ENCODE measurements at places on chromosomes 6 and 20. TPM values are rescaled to one million over a fixed set of nuclear protein-coding genes. Genes with fewer than 3 reads are reported as not detected.
A peak's percentile ranks its signal among the peaks of the same experiment; 100 is the strongest.

The MUCL3 gene
- not detected for total RNA-seq

The EBF4 gene
- total RNA-seq: 3.1 TPM

The SLC17A3 gene
- 0.76 TPM for total RNA-seq

The IL20RA gene
- not detected for total RNA-seq

The FGD2 gene
- total RNA-seq: 15.6 TPM

The ANKEF1 gene
- 4.8 TPM for total RNA-seq

The HFE gene
- 1.6 TPM for total RNA-seq

The GPX5 gene
- not detected for total RNA-seq

The TMEM244 gene
- 0.99 TPM for total RNA-seq

The GATA5 gene
- total RNA-seq: not detected

The CLPSL2 gene
- not detected for total RNA-seq

The KIF25 gene
- total RNA-seq: not detected

GRCh38 chr6:162917506-162917905 is 189.7 kb downstream of the PACRG start:
- no peak for DNase-seq

GRCh38 chr6:129818251-129818650 is 42.9 kb downstream of the TMEM244 start:
- DNase-seq: no peak

- no peak for DNase-seq
Measured at GRCh38 chr6:14388371-14388770, 270.8 kb downstream of the CD83 start.

DNA sequence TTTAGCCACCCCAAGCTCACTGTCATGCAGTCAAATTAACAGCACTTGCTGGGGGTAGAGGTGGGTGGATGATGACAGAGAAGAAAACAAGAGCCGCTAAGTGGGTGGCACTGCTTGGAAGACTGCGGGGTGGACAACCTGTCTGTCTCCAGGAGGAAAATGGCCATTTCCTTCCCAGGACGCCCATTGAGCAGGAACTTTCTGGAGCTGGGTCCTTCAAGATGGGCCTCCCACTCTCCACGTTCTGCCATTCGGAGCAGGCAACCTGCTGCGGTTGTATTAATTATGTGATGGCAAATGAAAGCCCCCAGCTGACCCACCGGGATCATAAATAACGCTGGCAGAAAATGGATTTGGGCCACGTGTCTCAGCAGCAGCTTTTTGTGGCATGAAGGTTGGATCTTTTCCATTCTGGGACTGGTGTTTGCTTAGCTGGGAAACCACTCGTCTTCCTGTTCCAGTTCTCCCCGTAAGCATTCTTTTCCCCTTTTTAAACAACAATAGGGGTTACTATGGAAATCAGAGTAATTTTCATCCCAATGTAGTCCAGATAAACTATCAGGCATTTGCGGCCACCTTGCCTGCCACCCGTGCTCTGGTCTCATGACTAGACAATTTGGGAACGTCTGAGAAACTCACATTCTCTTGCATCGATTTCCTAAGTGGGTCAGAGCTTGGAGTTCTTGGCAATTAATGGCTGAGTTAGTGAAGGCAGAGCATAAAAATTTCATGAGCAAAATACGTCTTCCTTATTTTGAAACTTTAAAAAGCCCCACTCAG is 215.5 kb downstream of the ANKRD60 start:
- DNase-seq: no peak

DNA sequence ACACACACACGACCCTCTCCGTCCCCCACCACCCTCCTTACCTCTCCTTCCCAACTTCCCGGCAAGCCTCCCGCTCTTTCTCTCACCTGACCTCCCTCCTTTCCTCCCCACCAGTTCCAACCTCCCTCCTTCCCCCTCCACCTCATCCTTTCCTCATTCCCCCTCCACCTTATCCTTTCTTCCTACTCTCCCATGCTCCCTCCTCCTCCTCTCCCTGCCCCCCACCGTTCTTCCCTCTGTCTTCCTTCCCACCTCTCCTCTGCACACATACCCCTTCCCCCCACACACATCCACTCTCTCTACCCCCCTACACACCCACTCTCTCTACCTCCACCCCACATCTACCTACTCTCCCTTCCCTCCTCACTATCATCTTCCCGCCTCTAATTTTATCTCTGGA is 144.2 kb downstream of the TBC1D32 start:
- no peak for DNase-seq

GRCh38 chr20:38296433-38296832 is 7.5 kb upstream of the BPI start:
- DNase-seq: no peak

DNA sequence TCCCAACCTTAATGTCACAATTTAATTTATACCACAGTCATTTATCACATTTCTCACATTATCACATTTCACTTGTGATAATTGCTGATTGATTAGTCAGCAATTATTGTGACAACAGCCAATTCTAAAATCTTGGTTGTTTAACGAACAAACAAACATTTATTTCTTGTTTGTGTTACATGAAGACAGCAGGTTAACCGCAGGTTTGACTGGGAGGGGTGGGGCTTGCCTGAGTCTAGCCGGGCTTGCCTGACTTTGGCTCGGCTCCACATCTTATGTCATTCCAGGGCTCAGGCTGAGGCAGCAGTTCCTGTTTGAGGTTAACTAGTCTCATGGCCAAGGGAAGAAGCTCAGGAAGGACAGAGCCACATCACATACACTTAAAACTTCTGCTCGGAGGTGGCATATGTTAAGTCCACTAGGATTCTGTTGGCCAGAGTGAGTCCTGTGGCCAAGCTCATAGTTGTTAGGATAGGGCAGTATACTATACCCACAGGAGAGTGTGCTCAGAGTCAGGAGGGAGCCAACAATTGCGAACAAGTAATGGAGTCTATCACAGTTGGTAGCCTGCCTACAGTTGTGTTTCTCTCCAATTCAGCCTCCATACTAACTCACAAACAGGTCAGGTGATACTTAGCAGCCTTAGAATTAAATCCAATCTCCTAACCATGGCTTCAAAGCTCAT is 90.0 kb upstream of the IFNGR1 start:
- DNase-seq: no peak

DNA sequence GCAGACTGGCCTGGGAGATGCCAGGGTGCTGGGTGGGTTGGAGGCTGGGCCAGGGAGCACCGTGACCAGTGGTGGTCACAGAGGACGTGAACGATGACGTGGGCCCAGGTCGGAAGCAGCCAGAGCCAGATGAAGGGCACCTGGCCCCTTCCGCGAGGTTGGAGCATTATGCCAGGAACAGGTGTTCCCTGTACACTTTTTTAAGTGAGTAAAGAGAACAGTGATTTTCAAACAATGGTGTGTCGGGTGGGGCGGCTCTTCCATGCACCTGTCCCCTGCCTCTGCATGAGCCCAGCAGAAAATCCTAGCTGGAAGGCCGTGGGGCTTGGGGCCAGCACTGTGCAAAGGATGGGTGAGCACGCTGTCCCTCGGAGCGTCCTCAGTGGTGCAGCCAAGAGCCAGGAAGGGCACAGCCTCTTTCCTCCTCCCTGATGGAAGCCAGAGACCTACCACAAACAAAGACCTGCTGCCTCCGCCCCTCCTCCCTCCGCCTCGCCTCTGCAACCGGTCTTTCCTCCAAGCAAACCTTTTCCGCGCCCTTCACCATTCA is 350.5 kb downstream of the ZFAND3 start:
- DNase-seq: no peak

DNA sequence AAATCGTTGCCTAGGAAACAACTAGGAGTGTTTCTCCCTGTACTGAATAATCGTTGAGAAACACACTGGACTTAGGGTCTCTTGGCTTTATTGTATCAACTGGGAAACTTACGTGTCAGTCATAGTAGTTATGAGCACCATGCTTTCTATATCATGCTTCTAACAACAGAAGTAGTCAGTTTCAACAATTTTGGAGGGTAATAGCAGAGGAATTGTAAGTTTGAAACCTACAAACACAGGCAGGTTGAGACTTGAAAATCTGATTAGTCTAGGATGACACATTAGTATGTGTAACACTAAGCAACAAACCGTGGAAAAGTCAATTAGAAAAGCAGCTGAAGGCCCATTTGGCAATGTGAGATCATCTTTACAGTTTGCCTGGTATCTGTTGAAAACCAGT is 43.9 kb upstream of the FABP7 start:
- DNase-seq: no peak

- no peak for DNase-seq
Measured at GRCh38 chr6:9890893-9891292, 524.0 kb downstream of the TFAP2A start.

GRCh38 chr6:161956082-161956481 is 682.2 kb upstream of the AGPAT4 start:
- DNase-seq: no peak

GRCh38 chr6:67127041-67127440 is 1420.0 kb upstream of the EYS start:
- DNase-seq: no peak

GRCh38 chr6:142871910-142872331 is 73.1 kb downstream of the HIVEP2 start:
- DNase-seq: peak; percentile 85

DNA sequence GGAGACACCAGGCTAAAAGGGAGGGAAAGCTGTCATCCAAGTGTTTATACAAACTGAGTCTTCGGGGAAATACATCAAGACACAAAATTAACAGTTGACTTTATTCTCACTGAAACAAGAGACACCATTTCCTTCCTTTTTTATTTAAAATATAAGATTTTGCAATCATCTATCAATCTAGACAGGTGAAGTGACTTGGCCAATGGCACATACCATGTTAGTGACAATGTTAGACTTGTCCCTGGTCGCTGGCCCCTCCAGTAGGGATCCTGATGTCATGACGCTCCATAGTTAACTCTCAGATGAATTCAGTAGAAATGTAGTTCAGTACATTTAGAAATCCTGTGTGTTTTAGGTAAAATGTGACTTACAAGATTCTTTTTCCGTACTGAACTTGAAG is 2.9 kb downstream of the SASH1 start:
- DNase-seq: no peak

- no peak for DNase-seq
Measured at GRCh38 chr6:127938701-127939100, 37.8 kb upstream of the THEMIS start.

DNA sequence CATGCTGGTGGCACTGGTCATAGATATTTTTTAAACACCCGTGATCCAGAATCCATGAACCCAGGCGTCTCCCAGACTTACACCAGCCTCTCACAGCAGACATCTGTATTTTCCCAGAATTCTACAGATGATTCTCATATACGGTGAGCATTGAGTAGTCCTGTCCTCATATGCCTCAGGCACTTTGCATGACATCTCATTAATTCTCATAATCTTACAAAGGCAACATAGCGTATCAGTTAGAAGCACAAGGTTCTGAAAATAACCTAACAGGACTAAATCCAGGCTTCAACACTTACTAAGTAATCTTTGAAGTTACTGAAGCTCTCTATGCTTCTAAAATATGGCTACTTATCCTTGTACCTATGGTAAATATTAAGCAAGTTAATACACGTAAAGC is 8.9 kb downstream of the NDUFAF4 start:
- DNase-seq: no peak

DNA sequence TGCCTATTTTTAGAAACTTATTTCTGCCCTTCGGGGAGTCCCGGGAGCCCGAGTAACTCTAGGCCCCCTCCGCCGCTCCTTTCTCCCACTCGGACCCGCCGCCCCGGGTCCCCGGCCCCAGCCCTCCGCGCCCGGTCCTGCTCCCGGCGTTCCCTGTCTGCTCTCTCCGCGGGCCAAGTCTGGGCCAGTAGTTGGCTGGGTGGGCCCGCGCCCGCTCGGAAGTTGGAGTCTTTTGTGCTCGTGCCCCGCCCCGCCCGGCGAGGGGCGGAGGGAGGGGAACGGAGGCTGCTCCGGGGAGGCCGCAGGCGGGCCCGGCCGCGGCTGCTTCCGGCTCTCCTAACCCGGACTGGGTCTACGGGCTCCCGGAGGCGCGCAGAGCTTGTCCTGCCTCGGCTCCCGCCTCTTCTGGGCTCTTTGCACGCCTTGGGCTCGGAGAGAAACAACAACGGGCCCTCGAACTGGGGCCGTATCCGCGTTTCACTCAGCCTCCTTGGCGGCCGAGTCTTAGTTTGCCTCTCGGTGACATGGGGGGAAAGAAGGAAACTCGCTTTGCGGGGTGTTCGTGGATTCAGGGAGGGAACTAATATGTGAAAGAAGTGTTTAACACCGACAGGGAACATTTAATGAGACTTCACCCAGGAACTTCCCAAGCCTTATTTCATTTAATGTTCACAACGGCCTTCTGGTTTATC is 657 bp downstream of the RALY start:
- DNase-seq: peak; percentile 87

DNA sequence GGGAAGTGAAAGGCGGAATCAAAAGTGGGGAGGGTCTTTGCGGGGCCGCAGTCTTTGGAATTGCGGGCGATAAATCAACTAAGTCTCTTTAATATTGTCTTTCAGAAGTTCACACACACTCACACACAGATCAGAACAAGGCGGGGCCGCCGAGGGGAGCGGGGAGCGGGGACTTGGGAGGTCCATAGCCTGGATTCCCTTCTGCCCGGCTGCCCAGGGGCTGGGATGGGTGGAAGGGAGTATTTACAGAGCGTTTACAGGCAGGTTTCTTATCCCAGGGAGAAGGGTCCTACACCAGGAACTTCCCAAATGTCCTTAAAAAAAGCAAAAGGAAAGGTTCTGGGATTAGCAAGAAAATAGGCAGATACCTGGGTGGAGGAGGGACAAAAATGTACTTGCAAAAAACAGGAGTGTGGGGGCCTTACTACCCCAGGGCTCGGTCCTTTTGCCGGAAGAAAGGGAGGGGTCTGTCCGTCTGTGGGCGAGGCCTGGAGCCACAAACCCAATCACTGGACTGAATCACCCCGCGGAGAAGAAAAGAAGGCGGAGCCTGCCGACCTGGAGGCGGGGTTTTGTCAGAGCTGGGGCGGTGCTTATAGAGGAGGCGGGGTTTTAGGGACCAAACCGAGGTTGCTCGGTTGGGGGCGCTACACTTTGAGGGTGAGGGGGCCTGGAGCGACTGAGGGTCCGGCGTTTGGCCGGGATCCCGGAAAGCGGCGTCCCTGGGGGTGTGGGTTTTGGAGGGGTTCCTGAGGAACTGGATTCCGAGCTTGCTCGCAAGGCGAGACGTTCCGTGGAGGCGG is 3.2 kb downstream of the PRRT1 start:
- peak; percentile 74 for DNase-seq

GRCh38 chr6:130981409-130981808 is 81.6 kb downstream of the EPB41L2 start:
- DNase-seq: no peak

- DNase-seq: no peak
Measured at GRCh38 chr20:3390759-3391425, 16.6 kb downstream of the DNAAF9 start.

DNA sequence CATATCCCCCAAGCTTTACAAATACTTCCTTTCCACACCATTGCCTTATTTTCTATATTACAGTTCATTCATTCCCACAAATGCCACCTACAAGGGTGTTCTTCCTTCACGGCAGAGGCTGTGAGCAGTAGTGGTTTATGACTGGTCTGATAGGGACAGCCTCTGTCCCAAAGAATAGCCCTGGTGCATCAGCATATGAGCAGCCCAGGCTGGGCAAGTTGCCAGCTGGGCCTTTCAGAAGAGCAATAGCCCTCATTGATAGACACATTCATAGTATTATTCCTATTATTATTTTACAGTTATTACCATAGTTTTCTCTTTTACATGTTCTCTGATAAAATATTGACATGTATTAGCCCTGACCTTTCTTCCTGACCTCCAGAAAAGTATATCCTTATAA is 149.9 kb downstream of the MMS22L start:
- no peak for DNase-seq

GRCh38 chr20:59600472-59600871 is 3.9 kb upstream of the PHACTR3 start:
- no peak for DNase-seq

- DNase-seq: no peak
Measured at GRCh38 chr6:81997090-81997926, 244.8 kb upstream of the TENT5A start.

GRCh38 chr20:4017051-4017712 is 1.8 kb upstream of the RNF24 start:
- no peak for DNase-seq

GRCh38 chr6:98823428-98824161 is 10.8 kb upstream of the POU3F2 start:
- DNase-seq: no peak
